Hematopoietic multipotent progenitor cell treated with erythropoietin and hydrocortisone succinate and interleukin-3 and kit ligand, for 17 days (in vitro differentiated cells): ENCODE measurements at places on chromosomes 16 and 17.
A peak's percentile ranks its signal among the peaks of the same experiment; 100 is the strongest.

DNA sequence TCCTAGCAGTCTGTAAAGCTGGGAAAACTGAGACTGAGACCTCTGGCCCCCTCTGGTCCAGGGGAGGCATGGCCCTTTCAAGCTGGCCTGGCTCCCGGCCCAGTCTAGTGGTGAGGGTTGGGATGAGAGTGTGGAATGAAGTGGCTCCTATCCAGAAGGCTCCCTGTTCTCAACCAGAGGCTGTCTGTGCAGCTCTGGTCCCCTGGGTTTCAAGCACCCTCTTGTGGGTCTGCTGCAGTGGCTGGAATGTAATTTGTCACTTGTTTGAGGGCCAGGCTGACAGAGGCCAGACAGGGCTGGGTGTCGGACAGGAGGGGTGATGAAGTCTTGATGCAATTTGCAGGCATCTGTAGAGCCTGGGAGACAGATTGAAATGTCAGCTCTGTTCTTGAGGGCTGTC lies 22.1 kb upstream of the PHF12 start:
- no peak for DNase-seq

- no peak for DNase-seq
These were observed 4.3 kb upstream of the HES7 start for GRCh38 chr17:8128125-8128784.

DNA sequence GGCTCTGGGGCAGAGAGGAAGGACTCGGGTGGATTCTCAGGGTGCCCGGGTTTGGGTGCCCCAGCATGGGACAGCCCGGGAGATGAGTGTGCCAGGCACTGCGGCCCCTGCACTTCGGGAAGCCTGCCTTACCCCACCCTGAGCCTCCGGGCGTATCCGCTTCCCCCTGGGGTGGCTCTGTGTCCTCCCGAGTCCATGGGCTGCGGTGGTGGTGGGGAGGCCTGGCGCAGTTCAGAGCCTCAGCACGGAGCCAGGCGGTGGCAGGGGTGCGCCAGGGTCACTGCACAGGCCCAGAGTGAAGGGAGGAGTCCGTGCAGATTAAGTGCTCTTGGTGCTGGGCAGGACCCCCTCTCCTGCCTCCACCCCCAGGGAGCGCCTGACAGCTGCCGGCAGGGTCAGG lies 20.7 kb downstream of the MYBBP1A start:
- no peak for DNase-seq

DNA sequence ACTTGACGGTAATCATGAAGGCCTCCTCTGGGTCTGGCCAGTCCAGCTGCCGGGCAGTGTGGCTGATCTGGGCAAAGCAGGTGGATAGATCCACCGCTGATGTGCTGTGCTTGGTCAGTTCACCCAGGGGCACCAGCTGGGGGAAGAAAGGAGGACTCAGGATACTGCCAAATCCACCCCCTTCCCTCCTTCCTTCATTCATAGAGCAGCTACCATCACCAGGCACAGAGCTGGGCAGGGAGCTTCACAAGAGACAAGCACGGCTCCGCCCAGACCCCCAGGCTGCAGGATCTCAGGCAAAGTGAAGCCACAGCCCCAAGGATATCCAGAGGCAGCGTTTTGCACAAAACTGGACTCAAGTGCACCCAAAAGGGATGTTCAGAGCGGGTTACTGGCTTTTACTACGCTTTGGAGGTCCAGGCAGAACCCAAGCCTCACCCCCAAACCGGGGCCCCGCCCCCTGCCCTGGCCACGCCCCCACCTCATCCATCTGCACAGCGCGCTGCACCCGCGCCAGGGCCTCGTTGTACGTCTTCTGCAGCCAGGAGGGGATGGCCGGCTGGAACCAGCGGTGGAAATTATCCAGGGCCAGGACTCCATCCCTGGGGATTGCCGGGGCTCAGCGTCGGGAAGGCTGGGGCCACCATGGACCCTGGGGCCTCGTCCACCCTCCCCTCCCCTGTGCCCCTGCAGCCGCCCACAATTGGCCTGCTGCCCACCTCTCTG lies 9.1 kb downstream of the UNC13D start:
- DNase-seq: no peak

DNA sequence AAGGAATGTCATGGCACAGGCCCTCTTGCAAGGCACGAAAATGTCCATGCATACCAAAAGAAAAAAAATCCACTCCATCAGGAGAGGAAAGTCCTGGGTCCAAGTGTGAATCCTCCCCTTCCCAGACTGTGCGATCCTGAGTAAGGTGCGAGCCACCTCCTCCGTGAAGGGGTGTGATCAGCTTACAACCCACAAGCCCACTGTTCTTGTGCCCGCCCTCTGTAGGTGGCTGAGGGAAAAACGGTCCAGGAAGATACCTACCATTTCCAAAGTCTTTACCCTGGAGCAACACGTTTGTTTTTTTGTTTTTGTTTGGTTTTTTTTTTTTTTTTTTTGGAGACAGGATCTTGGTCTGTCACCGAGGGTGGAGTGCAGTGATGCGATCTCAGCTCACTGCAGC lies 116.5 kb downstream of the ZNF423 start:
- DNase-seq: no peak

DNA sequence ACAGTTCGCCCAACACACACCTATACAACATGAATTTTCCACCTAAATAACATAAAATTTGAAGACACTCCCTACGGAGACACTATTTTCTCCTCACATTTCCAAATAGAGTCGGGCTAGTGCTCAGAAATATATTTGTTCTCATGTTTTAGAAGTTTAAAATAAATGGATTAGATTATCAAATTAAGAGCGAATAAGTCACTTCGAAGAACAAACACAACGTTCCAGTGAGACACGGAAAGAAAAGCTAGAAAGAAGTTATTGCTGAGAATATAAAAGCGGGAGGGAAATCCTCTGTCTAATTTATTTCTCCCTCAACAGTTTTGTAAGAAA lies 2.0 kb upstream of the HS3ST3B1 start:
- no peak for DNase-seq

- no peak for DNase-seq
These were observed 13.8 kb downstream of the C17orf50 start for GRCh38 chr17:35774499-35774898.

DNA sequence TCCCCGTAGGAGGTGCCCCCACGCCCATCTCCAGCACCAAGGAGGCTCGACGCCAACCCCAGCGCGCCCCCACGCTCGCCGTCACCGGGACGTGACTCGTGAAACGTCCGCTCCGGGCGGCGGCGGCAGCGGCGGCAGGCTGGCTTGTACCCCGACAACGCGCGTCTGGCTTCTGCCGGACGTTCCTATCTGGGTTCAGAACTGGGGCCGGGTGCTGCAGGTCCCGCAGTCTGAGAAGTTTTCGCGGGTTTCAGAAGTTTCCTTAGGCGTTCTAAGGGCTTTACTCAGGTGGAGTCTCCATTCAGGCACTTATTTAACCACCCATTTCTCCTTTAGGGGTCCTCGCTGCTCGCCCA lies 672 bp upstream of the ALKBH5 start:
- DNase-seq: no peak

- no peak for DNase-seq
These were observed 7.9 kb upstream of the GSDMA start for GRCh38 chr17:39954876-39955275.

GRCh38 chr17:36092230-36092629 lies 2.3 kb upstream of the CCL3 start:
- no peak for DNase-seq

- no peak for DNase-seq
These were observed 19.5 kb downstream of the HLF start for GRCh38 chr17:55284001-55284884.

DNA sequence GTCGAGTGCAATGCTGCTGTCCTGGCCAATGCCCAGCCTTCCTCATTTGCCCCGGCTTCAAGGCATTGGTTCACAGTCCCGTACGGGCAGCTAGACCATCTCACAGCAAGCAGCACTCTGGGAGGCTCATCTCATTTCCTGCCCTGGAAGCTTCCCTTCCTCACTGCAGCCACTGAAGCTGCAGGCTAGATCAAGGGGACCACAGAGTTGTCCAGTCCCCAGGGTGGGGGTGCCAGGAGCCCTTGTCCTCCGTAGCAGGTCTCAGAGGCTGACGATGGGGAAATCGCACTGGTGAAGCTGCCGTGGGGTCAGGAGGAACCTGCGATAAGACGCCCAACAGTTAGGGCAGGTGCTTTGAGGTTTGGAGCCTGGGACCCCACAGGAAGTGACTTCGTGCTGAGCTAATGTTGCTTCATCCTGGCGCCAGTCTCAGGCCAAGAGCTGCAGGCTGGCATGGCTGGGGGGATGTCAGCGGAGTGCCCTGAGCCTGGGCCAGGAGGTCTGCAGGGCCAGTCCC lies at the start of gene SPNS3:
Gene SPNS3, plus strand, starts transcription at position 426 of the 517 bp plus-strand sequence. Its CDS starts 28 bp downstream, at position 454.
- no peak for DNase-seq

GRCh38 chr17:859824-860195 lies 77.7 kb downstream of the MRM3 start:
- DNase-seq: no peak

- no peak for DNase-seq
These were observed 794 bp downstream of the ANKS3 start for GRCh38 chr16:4733211-4733742.

DNA sequence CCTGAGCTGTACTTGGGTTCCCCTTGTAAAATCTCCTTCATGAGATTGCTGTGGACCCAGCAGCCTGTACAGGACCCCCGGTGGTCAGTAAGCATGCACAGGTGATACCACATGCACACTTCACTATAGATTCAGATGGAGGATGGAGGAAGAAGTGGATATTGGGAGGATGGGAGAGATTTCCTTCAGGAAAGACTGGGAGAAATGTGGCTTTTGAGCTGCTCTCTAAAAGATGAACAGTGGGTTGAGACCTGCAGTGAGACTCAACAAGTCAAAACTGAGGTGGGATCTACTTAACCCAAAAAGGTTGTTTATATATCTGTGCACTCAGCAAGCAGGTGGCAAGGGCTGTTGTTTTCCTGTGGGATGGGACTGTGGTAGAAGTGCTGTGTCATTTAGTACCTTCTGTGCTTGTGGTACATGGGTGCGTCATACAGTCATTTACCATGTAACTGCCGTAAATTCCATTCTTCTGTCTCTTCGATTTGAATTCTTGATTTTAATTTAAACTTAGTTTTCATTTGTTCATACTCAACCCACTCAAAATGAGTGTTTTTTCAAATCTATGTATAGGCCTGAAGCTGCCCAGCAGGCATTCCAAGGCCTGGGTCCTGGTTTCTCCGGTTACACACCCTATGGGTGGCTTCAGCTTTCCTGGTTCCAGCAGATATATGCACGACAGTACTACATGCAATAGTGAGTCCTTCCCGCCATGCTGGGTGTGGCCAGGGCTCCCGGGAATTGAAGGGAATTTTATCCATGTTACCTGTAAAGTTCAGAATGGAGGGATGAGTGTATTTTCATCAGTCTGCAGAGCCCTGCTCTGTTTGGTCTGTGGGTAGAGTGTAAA lies 6.9 kb downstream of the HERPUD1 start:
- DNase-seq: no peak

DNA sequence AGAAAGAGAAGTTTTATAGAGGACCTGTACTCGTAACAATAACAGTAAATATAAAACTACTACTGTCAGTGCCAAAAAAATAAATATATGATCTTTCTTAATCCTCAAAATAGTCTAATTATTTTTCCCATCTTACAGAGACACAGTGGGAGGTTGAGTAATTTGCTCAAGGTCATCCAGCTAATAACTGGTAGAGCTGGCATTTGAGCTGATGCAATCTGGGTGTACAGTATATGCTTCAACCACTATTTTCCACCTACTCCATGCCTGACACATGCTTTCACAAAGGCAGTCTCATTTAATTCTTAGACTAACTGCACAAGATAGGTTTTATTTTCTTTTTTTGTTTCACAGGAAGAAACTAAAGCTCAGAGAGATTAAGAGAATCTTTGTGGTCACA lies 33.6 kb downstream of the PIGL start:
- no peak for DNase-seq

DNA sequence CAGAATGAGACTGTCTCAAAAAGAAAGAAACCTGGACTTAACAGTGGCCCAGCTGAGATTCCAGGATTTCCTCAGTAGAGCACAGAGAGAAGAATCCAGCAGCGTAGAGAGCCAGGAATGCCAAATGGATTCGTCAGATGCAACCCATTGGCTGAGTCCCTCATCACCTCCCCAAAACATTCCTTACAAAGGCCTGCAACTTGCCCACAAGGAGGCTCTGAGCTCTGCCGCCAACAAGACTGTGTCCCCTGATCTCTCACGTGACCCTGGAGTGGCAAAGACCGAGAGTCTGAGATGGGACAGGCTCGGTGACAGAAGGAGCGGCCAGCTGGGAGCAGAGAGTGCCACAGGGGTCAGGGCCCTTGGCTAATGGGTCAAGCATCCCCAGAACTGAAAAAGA lies 6.9 kb upstream of the CHMP6 start:
- no peak for DNase-seq

GRCh38 chr17:9239793-9240658 lies 218.7 kb downstream of the NTN1 start:
- peak; percentile 60 for DNase-seq

GRCh38 chr17:61280851-61281250 lies 118.8 kb upstream of the TBX2 start:
- DNase-seq: no peak

DNA sequence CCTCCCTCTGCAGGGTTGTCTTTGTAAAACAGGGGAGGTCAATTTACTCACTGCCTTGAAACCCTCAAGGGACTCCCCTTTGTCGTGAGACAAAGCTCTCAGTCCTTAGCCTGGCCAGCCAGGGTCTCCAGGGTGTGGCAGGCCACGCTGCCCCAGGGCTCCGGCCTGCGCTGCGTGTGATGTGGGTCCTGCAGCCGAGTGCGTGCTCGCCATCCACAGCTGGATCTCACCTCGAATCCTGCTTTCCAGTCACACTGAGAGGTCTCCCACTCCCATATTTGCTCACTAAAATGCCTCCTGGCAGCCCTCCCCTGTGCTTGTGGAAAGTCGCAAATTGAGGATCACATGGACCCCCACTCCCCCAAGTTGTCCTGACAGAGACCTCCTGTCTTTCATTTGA lies 10.0 kb upstream of the CLEC18C start:
- no peak for DNase-seq

DNA sequence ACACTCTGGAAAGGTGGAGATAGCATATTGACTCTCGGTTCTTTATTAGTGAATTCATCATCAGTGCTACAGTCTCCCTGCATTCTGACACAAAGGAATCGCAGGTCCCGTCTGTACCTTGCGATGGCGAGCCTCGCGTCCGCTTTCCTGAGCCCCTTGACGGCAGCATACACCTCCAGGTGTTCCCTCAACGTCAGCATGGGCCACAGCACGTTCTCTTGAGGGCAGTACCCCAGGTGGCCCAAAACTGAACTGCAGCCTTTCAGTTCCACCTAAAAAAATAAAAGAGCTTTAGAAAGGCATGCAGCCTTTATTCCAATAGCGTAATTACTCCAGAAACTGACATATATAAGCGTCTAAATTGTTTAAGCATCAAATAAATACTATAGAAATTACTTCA lies 24.2 kb upstream of the ABCA9 start:
- no peak for DNase-seq
